ENCODE measurements at places on chromosomes 12 and 14.

- DNase-seq = no peak
Measured at GRCh38 chr12:108000111-108000510, 129.0 kb upstream of the WSCD2 start.

- no peak for DNase-seq
Measured at GRCh38 chr12:15629108-15629507, 160.1 kb downstream of the EPS8 start.

- no peak for DNase-seq
Measured at GRCh38 chr12:75155962-75156361, 53.7 kb downstream of the KCNC2 start.

GRCh38 chr12:101027200-101027599 is 182.8 kb downstream of the SLC5A8 start:
- no peak for DNase-seq

- no peak for DNase-seq
Measured at GRCh38 chr14:92679246-92679645, 69.2 kb downstream of the LGMN start.

DNA sequence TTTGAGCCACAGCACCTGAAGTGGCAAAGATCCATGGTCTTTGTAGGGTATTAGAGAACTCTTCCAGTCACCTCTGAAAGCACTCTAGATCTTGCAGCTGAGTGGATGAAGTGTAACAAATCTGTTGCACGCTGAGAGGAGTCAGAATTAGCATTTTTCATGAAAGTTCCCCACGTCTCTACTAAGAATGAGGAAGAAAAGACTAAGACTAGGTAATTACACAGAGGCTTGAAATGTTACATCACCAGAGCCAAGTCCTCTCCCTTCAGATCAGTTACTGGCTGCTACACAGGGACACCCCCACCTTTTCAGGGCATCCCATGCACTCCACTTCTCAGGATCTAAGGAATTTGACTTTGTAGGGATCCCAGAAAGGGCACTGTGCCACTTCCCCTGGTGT is 98.6 kb upstream of the FKBP4 start:
- no peak for DNase-seq

DNA sequence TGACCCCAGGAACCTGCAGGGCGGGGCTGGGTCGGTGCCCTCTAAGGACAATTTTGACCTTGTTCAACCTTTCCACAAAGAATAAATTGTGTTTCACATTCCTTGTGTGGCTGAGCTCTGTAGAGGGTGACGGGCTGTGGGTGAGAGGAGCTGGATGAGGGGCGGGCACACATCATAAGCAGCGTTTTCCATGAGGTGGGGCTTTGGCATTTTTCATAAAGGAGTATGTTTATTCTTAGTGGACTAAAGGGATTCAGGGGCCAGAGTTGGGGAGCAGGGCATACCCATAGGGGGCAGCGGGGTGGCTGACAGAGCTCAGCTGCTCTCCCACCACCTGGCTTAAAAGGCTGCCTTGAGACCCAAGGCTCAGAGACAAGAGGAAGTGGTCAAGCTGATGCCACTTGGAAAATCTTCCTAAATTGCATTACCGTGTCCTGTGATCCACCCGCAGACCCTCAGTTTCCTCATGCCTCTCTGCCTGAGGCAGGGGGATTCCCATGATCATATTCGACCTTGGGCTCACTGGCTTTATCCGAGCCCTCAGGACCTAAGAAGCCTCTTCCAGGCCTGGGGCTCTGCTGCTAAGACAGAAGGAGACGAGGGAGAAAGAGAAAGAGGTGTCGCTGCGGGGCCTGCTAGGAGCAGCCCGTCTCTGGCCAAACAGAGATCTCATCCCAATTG is 11.4 kb downstream of the MMP14 start:
- DNase-seq = no peak

GRCh38 chr12:25585021-25585523 is 32.0 kb upstream of the LMNTD1 start:
- no peak for DNase-seq

GRCh38 chr12:88381466-88381865 is 198.8 kb downstream of the KITLG start:
- no peak for DNase-seq

DNA sequence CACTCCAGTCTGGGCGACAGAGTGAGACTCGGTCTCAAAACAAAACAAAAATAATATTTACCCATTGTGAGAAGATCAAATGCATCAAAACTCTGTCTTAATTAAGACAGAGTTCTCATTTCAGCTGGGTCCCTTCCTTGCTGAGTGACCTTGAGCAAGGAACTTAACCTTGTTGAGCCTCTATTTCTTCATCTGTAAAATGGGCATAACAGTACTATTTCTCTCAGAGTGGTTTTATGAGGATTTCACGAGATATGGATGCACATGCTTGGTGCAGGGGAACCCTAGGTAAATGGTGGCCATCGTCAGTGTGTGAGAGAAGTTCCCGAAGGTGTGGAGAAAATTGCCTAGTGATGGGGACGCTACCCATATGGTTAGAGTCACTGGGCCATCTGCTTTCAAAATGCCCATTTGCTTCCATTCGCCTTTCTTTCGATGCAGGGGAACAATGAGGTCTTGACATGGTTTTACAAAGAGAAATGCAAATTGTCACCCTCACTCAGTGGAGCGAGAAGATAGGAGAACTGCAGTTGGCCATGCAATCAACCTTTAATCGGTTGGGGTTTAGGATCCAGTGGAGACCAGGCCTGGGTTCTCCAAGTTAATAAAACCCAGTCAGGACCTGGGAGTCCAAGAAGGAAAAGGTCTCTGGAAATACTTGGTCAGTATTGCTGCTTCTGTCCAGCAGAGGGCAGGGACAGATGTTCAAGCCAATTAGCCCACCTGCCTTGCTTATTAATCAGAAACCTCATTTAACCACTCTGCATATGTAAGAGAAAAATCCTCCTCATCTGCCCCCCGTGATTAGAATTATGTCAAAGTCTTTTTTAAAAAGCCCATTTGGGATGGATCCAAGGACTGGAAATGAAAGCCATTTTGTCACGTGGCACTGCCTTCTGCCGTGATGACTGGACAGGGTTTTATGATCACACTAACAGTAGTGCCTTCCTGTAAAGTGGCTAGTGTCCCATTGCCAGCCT is 37.2 kb downstream of the CFAP251 start:
- no peak for DNase-seq

DNA sequence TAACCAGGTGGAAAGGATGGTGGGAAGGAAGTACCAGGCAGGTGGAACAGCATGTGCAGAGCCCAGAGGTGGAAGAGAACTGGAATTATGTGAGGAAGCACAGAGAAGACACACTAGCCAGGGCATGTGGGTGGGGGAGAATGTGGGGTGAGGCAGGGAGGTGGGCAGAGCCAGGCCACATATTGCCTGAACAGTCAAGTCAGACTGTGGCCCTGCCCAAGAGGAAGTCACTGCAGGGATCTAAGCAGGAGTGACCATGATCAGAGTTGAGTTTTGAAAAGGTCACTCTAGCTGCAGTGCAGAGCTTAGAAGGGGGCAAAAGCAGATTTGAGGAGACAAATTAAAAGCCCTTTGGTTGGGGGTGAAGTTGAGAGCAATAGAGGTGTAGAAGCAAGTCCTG is 114.0 kb upstream of the SLC38A2 start:
- no peak for DNase-seq

GRCh38 chr14:58297412-58297761 is 968 bp upstream of the ARID4A start:
- DNase-seq = no peak

- DNase-seq = no peak
Measured at GRCh38 chr14:75845136-75845804, 136.5 kb downstream of the TGFB3 start.

DNA sequence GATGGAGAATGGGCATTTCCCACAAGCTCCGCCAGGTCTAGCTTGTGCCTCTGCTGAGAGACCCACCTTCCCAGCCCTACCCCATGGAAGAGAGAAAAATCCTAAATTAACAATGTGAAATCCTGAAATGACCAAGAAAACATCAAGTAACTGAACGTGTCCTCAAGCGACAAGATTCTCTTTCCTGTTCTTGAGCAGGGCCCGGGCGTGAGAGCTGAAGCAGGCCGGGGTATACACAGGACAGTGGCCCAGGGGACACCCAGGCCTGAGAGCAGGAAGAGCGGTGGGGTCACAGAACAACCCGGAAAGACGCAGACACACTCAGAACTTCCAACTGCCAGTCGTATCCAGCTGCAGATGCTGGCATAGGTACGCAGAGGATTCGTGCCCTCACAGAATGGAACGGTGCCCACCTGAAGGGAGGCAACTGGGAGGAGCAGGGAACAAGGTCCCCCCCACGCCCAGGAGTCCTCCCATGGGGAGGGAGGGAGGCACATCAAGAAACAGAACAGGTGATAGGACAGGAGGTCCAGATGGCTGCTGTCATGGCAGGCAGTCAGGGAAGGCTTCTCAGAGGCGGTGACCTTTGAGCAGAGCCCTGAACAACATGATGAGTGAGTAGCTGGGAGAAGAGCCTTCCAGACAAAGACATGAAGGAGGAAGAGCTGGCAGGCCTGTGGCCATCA is 9.1 kb downstream of the RIMBP2 start:
- DNase-seq = no peak

GRCh38 chr12:43162138-43162537 is 389.9 kb downstream of the ADAMTS20 start:
- DNase-seq = no peak

DNA sequence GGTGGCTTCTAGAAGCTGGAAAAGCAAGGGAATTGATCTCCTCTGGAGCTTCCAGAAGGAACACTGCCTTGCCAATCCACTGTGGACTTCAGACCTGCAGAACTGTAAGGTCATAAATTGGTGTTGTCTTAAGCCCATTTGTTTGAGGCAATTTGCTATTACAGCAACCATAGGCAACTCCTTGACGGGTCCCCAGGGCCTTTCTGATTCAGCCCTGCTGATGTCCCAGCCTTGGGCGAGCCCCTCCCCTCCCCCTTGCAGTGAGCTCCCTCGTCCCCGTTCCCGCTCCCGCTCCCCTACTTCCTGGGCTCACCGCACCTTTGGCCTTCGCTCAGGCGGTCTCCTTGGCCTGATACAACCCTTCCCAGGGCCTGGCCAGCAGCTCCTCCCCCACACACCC is 18.9 kb upstream of the DIO3 start:
- DNase-seq = no peak

GRCh38 chr12:130461839-130462557 is 124.3 kb downstream of the PIWIL1 start:
- no peak for DNase-seq

- no peak for DNase-seq
Measured at GRCh38 chr12:46794593-46795190, 31.1 kb downstream of the SLC38A4 start.

GRCh38 chr12:70094467-70094866 is 148.8 kb upstream of the CNOT2 start:
- no peak for DNase-seq

- DNase-seq = no peak
Measured at GRCh38 chr12:94025756-94026155, 122.6 kb upstream of the PLXNC1 start.

DNA sequence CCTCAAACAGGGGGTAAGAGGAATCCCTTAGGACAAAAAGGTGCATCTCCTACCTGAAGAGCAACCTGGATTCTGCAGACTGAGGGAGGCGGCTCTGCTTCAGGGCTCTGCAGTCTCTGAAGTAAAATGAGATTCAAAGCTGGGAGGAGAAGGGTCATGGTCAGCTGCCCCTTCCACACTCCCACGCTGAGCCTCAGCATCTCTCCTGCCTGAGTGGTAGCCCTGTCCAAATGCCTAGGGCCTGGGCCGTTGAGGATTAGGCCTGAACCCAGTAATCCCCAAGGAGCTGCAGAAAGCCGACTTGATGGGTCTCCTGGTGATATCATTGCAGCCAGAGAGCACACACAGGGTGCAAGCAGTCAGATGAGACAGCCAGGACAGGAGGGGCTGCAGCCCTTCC is 18.9 kb downstream of the PHLDA1 start:
- DNase-seq = no peak

Data from amygdala (tissue), 56 donors.